ENCODE measurements at places on chromosomes 1 and 21.

GRCh38 chr1:214712737-214713136 is 109.7 kb downstream of the CENPF start:
- no peak for DNase-seq

- no peak for DNase-seq
Observed at GRCh38 chr21:44900559-44901251, 20.0 kb downstream of the ITGB2 start.

- no peak for DNase-seq
Observed at GRCh38 chr21:43187715-43188114, 18.9 kb downstream of the CRYAA start.

GRCh38 chr1:187491082-187491720 is 662.5 kb downstream of the PLA2G4A start:
- DNase-seq = no peak

GRCh38 chr1:178491721-178492120 is 5.0 kb downstream of the CLEC20A start:
- DNase-seq = no peak

DNA sequence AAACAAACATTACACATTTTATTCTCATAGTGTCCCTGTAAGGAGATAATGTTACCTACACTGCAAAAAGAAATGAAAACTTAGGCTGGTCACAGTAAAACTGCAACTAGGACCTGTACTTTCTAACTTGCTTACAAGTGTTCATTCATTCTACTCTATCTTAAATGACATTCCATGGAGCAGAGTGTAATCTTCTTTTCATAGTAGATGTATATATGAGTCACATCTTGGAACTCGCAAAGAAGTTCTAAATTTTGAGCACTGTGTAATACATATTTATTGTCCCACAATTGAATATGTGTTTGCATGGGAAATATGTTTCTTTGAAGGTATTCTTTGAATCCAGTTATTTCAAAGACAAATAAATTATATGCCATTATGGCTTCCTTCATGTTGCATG is 1258.5 kb upstream of the ADGRL2 start:
- DNase-seq = no peak

DNA sequence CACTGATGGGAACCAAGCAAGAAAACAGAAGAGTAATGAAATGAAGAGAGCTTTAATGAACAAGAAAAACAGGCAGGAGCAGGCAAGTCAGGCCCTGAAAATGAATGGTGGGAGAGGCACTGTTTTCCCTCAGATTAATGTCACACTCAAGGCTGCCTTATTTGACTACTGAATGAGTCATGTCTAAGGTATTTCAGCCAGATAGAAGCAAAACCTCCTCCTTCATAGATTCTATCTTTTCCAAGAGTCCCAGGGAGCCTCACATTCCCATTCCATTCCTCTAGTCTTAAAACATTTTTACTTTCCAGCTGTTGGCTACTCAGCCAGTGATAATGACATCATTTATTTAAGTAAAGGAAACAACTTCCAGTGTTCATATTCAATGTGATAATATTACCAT is 228.4 kb upstream of the NRIP1 start:
- DNase-seq = peak; percentile 5

DNA sequence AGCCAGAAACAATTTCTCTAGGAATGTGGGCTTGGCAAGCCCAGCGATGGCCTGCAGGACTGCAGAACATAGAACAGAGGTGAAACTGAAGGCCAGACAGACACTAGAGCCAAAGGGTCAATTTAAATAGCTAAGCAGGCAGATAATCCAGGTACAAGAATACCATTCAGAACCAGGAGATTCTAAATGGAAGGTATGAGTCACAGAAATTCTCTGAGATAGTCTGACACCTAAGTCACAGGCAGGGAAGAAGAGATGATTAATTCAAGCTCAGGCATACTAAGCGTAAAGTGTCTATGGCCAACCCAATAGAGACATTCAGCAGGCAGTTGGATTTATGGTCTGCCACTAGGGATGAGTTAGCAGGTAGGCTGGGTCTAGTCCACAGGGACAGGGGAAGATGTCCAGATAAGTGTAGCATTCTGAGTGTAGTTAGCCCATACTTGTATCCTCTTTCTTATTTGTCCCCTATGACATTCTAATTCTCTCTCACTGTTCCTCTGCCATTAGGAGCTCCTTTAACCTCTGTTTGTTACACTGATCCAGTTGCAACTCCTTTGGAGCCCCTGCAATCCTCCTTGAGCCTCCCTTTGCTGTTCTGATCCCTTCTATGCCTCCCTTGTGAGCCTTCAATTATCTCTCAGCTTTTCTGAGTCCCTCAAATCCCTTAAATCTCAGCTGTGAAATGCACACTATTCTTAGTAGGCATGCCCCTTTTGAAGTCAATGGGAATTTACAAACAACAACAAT is 383.8 kb downstream of the LMO4 start:
- no peak for DNase-seq

GRCh38 chr1:160078512-160079195 is 2.7 kb upstream of the KCNJ9 start:
- peak; percentile 73 for DNase-seq

DNA sequence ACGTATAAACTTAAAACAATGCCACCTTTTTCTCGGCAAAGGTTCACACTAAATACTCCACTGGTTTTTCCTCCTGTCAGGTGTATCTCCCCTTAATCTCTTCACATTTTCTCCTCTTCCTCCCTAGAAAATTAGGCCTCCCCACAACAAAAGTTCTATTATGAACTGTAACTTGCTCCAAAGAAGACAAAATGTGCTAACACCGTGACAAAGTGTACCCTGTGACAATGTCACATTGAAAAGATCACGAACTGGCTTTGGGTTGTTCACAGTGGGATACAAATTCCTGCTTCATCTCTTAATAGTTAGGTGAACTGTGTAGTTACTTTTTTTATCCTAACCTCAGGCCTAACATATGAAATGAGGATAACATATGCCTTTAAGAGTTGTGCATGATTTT is 6.0 kb downstream of the NUCKS1 start:
- DNase-seq = no peak

DNA sequence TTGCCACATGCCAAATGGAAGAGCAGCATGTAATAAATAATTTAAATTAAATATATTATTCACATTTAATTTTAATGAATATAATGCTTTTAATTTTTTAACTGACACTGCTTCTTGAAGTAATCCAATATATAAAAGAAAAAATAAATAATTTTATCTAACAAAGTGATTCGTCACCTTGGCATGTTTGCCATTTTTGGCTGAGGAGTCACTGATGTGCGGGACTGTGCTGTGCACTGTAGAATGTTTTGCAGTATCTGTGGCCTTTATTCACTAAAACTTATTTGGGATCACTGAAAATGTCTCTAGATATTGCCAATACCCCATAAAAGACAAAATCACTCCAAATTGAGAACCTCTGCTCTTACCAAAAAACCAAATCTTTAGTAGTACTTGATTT is 807.8 kb downstream of the BRINP3 start:
- DNase-seq = no peak

- no peak for DNase-seq
Observed at GRCh38 chr1:97904534-97904933, 16.3 kb downstream of the DPYD start.

GRCh38 chr1:10065344-10065685 is 32.6 kb downstream of the UBE4B start:
- DNase-seq = peak; percentile 27
